Activated CD4-positive, alpha-beta T cell treated with anti-CD3 and anti-CD28 coated beads, Interleukin-10, Interleukin-2, amounts not matched to agents 100 ng/mL and 50 ng/mL, durations not matched to agents 16 hours and 8 hours (primary cell): ENCODE measurements at places on chromosomes 7 and 10.
A peak's percentile ranks its signal among the peaks of the same experiment; 100 is the strongest.

DNA sequence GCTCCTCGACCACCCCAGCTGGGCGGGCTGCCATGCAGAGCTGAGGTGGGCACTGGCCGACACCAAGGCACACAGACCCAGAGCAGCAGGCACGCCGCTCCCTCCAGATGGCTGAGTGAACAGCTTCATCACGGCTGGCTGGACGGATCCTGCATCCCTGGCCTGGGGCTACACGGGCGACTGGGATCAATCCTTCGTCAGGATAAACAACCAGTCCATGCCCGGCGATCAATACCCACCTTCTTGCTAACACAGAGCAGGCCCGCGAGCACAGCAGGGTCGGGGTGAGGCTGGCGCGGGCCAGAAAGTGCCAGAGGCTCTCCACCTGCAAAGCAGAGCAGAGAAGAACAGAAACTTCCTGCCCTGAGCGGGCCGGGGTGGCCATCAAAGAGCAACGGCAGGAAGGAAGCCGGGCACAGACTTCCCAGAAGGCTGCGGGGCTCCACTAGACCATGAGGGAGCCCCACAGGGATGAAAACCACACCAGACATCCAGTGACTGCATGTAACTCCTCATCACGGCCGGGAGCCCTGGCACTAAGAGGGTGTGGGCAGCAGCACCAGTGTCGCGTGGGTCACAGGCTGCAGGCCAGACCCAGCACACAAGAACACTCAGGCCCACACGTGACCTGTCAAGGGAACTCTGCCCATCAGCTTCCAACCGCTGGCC is 166.4 kb downstream of the MAD1L1 start:
- peak; percentile 15 for DNase-seq

DNA sequence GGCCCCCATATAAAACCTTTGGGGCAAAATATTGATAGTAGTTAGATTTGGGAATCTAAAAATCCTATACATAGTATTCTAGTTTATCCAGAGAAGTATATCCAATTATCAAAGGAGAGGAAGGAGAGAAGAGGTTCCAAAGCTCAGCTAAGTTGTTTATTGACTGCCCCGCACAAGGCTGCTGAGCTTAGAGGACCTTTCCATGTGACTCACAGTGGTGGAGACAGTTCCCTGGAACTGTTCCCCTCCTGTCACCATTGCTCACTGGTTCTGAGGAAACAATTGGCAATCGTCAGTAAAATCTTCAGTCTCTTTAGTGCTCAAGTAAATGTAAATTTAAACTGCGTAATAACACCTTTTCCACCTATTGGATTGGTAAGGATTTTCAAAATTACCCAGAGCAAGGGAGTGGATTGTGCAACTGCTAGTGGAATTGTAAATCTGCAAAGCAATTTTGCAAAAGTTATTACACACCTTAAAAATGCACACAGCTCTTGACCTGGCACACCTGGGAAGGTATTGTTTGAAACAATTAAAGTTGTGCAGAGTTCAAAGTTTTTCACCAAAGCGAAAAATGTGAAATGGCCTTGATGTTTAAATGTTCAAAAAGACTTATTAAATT is 63.1 kb downstream of the EEPD1 start:
- no peak for DNase-seq

GRCh38 chr7:45216181-45216580 is 58.6 kb downstream of the RAMP3 start:
- no peak for DNase-seq

DNA sequence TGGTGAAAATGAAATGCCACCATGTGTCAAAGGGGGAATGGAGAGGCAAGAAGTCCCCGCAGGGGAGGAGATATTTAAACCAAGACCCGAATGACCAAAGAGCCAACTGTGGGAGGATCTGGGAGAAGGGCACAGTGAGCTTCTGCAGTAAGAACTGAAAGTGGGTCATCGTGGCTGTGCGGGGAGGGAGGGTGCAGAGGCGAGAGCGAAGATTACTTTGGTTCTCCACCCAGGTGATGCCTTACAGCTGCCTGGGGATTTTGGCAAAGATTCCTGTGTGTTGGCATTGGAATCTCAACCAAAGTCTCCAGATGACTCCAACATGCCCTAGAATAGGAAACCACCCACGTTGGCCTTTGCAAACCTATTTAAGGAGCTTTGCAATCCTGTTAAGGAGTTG is 44.2 kb upstream of the ADAM12 start:
- no peak for DNase-seq

DNA sequence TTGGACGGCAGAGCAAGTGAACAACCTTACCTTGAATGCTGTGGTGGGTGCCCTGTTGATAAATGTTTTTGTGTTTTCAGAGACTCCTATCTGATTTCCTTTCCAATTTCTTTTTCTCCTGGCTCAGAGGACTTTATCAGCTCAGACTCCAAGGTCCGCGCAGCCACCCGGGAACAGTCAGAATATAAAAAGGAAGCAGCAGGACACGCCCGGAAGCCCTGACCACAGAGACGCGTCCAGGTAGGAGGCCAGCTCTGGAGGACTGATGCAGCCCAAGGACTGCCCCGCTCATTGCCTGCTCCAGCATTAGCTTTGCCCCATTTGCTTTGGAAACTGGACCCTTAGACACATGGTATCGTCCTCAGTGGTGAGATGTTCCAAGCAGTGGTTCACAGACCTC is 61.3 kb downstream of the TACC2 start:
- no peak for DNase-seq

DNA sequence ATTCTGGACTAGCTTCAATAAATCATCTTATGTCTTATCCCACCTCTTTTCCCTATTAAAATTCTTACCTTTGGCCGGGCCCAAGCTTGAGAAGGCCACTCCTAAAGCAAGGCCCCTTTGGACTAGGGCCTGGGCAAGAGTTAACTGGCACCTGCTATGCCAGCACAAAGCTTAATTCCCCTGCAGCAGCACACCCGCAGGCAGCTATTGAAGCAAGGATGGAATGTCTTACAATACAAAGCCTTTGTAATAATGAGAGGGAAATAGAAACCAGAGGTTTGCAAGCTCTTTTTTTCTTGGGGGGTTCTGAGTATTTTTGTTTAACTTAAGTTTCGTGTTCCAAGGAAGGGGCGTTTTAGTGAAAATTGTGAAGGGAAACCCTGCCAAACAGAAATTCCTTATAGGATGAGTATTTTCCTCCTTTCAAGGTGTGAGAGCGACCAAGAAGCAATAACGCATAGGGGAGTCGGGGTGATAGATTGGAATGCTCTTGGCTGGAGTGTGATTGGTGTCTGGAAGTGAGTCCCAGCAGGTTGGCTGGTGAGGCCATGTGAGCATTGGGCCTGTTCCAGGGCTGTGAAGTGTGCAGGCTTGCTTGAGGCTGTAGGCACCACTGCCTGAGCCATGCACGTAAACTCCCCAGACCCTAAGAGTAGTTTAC is 148.5 kb downstream of the KIAA1217 start:
- DNase-seq = no peak
